ENCODE measurements at places on chromosomes 7 and 10.

DNA sequence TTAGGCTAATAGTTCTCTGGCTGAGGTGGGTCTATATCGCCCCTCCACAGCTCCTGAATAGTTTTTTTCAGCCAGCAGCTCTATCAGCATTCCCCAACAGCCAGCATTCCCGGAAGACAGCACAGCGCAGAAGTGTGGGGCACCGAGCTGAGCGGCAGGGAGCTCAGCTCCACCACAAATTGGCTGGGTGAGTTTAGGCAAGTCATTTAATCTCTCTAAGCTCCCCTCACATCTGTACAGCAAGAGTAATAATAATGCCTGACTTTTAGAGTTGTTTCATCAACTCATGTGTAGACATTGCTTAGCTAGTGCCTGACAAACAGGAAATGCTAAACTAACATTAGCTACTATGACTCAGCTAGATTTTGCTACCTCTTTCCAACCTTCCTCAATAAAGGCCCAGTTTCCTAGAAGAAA lies 247.9 kb upstream of the PTN start:
- DNase-seq, result no peak

DNA sequence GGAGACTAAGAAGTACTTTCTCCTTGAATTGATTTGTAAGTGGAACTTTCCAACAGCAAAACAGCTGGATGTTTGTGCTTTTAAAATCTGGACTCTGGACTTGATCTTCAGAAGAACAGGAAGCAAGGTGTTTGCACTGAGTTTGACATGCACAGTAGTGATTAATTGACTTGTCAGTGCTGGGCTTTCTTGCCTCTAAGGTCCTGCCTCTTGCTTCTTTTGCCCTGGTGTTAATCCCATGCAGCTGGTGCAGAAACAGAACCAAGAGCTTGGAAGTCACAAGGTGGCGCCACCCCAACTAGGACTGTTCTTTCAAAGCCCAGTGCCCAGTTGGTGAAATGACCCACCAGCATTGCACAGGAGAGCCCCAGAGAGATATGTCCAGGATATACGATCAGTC lies 66.8 kb upstream of the SEPHS1 start:
- DNase-seq, result no peak

DNA sequence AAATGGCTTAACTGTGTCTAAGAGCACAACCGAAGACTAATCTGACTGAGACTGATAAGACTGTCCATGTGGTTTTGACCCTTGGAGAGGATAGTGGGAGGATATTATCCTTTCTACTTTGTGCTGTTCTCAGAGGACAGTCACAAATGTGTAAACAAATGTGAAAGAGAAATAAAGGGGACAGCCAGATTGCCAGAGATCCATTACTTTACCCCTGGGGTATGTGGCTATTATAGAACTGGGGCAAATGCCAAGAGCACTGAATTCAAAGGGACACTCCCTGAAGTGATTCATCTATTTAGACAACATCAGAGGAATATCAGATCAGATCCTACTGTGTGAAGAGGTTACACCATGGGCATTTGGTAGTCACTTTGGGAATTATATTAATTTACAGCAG lies 154.7 kb downstream of the RNLS start:
- no peak for DNase-seq

DNA sequence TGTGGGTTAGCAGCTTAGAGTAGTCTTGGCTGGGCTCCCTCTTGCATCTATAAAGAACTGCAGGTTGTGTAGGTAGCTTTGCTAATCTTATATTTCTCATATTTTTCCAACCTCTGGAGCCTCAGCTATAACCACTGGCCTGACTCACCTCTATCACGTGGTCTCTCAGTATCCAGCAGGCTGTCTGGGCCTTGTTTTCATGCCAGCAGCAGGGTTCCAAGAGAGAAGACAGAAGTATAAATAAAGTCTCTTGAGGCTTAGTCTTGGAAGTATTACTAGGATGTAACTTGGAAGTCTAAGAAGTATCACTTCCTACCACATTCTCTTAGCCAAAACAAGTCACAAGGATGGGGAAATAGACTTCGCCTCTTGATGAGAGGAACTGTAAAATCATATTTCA lies 73.3 kb downstream of the WIPF3 start:
- DNase-seq, result no peak

- no peak for DNase-seq
Measured at GRCh38 chr10:102444851-102445250, 6.5 kb downstream of the C10orf95 start.

DNA sequence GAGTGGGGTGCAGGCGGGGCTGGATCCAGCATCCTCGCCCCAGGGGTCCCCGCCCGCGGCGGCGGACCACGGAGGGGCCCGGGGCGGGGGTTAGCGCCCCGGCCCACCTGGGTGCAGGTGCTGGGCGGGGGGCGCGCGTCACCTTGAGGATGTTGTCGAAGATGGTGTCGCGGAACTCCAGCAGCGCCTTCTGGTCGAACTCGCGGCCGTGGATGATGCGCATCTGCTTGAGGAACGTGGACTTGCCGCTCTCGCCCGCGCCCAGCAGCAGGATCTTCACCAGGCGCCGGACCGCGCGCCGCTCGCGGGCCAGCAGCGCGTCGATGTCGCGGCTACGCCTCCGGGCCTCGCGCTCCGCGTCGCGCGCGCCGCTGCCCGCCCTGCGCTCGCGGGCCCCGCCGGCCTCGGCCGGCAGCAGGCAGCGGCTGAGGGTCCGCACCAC lies 376 bp downstream of the GNA12 start:
- no peak for DNase-seq

DNA sequence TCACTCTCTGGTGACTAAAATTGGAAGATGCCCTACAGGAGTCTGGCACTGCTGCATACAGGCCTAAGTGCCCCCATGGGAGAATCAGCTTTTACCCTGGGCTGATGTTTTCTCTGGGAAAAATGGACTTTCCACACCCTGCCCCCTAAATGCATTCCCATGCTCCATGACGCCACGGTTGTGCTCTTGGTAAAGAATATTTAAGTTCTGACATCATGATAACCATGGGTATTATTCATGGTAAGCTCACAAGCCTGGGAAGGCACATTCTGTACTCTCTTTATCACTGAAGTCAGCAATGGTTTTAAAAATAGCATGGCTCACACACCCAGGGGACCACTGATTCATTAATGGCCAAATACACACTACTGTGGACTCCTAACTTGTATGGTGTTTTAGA lies 43.4 kb downstream of the HIPK2 start:
- no peak for DNase-seq

- DNase-seq, result no peak
Measured at GRCh38 chr7:157310676-157311185, 26.1 kb upstream of the DNAJB6 start.

GRCh38 chr7:71388181-71388580 lies 256.2 kb downstream of the GALNT17 start:
- DNase-seq, result no peak

- no peak for DNase-seq
Measured at GRCh38 chr7:49396229-49396628, 377.2 kb upstream of the VWC2 start.

GRCh38 chr10:69484736-69485135 lies 33.5 kb downstream of the TSPAN15 start:
- DNase-seq, result no peak

GRCh38 chr10:33074443-33074842 lies 116.4 kb upstream of the ITGB1 start:
- DNase-seq, result no peak

- DNase-seq, result no peak
Measured at GRCh38 chr7:36746347-36746746, 22.1 kb upstream of the AOAH start.

GRCh38 chr10:44702531-44702930 lies 208.6 kb upstream of the TMEM72 start:
- DNase-seq, result no peak
